Stimulated activated CD4-positive, alpha-beta T cell treated with anti-CD3 and anti-CD28 coated beads, Interleukin-12 subunit alpha, Interleukin-12 subunit beta, amount 100 ng/mL, for 48 hours (primary cell): ENCODE measurements at places on chromosomes 6 and 20.

DNA sequence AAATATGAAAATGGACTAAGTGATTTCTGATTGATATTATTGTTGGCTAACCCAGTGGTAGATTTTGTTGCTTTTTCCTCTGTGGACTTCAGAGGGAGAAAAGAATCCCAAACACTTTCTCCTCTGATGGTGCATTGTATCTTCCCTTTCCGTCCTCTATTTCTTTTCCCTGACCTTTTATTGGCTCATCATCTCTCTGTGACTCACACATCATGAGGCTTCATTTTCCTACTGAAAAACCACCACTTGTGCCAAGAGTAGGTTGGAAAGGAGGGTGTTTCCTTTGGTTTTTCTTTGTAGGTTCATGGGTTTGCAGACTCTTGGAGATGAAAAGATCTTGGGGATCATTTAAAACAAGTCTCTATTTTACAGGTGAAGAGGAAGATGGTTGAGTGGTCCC is 311.7 kb upstream of the JAG1 start:
- no peak for DNase-seq

DNA sequence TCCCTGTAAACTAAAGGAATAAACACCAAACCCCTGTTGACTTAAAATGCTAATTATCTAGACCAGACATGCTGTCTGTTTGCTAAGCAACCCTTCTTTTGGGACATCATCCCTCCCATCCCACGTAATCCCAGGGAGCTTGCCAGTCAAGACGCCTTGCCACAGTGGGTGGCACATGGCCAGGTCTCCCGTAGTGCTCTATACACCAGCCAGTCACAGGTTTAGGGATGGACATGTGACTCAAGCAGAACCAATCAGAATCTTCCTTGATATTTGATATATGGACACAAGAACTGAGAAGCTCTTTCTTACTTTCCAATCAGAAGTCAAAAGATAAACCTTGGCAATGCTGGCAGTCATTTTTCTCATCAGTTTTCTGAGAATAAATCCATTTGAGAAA is 60.0 kb downstream of the CNKSR3 start:
- no peak for DNase-seq

GRCh38 chr6:159808647-159809046 is 8.6 kb downstream of the PNLDC1 start:
- no peak for DNase-seq

- no peak for DNase-seq
Measured at GRCh38 chr6:105886066-105886813, 199.9 kb upstream of the PRDM1 start.

DNA sequence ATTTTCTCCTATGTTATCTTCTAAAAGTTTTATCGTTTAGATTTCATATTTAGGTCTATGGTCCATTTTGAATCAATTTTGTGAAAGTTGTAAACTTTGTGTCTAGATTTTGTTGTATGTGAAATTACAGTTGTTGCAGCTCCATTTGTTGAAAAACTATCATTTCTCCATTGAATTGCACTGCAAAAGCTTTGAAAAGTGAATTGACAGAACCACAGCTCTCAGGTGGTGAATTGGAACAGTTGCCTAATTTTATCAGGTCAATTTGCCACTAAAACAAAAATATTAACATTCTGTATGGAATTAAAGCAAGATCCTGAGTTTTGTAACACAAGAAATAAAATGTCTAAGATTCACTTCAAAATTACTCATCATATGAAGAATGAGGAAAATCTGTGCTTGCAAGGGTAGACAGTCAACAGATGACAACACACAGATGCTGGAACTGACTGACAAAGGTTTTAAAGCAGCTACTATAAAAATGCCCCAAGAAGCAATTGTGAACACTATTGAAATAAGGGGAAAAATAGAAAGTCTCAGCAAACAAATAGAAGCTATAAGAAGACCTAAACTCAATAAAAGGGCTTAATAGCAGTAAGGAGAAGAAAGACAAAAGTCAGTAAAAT is 346.7 kb downstream of the PAX1 start:
- no peak for DNase-seq

- DNase-seq: no peak
Measured at GRCh38 chr6:89542081-89542857, 96.3 kb downstream of the LYRM2 start.

DNA sequence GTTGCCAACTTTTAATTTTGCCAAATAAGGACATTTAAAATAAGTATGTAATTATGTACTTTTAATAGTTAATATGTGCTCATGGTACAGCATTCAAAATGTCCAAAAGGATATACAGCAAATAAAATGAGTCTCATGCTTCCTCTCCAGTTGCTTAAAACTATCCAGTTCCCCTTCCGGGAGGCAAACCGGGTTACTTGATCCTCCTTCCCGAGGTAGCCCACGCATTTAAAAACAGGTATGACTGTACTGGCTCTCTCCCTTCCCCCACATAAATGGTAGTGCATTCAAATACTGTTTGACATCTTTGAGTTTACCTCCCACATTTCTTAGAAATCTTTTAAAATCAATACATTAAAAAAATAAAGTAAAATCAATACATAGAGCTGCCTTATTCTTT is 66.4 kb downstream of the PHF20 start:
- no peak for DNase-seq
